Lung (tissue), 17 donors: ENCODE measurements at places on chromosomes 12 and 14. TPM values are rescaled to one million over a fixed set of nuclear protein-coding genes. Genes with fewer than 3 reads are reported as not detected.

DNA sequence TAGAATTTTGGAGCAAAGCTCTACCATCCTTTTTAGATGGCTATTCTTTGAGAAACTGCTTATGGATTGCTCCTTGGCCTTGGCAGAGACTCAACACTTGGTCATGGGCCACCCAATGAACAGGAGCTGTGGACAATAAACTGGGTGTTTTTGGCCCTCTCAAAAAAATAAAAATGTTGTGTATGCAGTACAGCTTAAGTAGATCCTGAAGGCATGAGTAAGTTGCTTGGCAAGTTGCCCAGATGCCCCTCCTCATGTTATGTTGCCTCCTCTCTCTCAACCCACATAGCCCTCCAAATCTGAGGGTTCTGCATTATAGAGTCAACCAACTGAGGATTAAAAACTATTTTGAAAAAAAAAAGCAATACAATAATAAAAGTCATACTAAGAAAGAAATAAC lies 124.9 kb downstream of the ATP23 start:
- H3K4me1 ChIP-seq = no peaks in the 10 kb centered on the region
- no peak overlapping the region for H3K27ac ChIP-seq
- H3K36me3 ChIP-seq = no peaks in the 10 kb centered on the region
- no peak overlapping the region for H3K4me3 ChIP-seq

DNA sequence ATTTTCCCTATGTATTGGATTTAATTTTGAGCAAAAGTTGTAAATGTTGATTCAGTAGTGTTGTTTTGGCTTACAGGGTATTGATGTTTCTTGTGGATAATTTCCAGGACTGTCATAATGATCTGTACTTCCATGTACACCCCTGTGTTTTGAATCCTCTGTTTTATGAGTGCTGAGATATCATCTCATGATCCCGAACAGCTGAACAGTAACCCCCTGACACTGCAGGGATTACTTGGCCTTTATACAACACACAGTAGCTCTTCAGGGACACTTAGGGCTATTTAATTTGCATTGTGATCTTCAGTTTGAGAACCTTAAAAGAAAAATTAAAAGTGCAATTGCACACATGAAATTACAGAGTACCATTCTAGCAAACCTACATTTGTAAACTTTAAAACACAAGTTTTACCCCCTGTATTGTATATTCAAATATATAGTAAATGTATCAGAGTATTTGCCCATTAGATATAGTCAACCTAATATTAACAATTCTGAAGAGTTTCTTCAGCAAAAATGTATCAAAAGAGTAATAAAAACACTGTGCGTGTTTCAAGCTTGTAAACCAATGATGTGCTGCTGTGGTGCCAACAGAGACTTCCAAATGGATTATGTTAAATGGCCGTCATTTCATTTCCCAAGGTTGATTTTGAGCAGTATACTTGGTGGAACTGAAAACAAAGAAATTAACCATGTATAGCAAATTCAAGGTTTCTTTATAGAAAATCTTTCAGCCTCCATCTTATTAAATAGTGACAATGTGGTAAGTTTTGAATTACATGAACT lies 27.9 kb upstream of the MYF6 start:
- H3K4me3 ChIP-seq = no peak overlapping the region
- no peaks in the 10 kb centered on the region for H3K27me3 ChIP-seq
- H3K4me1 ChIP-seq = no peaks in the 10 kb centered on the region
- no peak for DNase-seq
- no peak overlapping the region for H3K27ac ChIP-seq
- no peaks in the 10 kb centered on the region for H3K36me3 ChIP-seq

DNA sequence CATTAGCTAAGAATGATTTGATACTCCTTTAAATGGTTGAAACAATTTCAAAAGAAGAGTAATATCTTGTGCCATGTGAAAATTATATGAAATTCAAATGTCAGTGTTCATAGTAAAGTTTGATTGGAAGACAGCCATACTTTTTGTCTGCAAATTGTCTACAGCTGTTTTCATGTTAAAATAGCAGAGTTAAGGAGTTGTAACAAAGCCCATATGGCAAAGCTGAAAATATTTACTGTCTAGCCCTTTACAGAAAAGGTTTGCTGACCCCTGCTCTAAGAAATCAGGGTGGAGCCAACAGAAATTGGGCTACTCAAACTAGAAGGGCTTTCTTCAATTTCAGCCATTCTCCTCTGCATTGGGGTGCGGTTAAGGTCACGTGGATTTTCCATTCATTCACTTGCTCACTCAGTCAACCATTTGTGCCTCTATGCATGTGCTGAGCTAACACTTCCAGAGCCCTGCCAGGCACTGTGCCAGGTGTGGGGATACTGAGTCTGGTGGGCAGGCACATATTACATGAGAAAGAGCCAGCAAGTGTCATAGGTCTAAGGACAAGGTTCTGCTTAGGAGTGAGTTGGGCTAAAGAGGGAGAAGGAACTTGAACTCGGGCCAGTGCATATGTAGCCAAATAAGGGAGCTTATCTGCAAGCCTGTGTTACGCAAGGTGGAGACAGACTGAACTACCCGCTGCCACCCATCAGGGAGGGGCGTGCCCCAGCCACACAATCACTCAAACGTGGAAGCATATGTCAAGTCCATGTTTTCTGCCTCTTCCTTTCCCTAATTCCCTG lies 139.8 kb upstream of the NOS1 start:
- DNase-seq = no peak
- H3K4me3 ChIP-seq = no peak overlapping the region
- H3K27ac ChIP-seq = no peak overlapping the region

GRCh38 chr12:68939505-68939904 lies 6.5 kb upstream of the CPM start:
- no peak for DNase-seq
- no peaks in the 10 kb centered on the region for H3K36me3 ChIP-seq
- H3K4me3 ChIP-seq = no peak overlapping the region
- H3K27ac ChIP-seq = no peak overlapping the region

DNA sequence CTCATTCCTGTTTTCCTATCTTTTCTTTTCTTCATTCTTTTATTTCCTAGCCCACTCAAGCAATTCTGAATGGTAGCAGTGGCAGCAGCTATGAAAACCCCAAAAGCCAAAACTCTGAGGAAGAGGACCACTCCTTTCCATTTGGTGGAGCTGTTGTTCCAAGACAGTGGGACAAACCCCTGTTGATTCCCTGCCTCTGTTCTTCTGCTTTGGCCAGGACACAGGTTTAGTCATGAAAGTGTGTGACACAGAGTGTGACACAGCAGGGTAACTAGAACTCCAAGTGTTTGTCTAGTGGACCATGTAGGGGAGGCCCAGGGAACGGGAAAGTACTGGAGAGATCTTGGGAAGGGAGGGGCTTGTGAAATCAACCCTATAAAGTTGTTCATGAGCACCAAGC lies 71.1 kb downstream of the PTCSC3 start:
- H3K36me3 ChIP-seq = no peaks in the 10 kb centered on the region
- no peak overlapping the region for H3K27ac ChIP-seq
- no peak for DNase-seq
- H3K27me3 ChIP-seq = no peaks in the 10 kb centered on the region
- H3K4me3 ChIP-seq = no peak overlapping the region
- no peaks in the 10 kb centered on the region for H3K4me1 ChIP-seq

Gene PPP1R36
- 1.6 TPM for polyA plus RNA-seq

Gene PRB2
- polyA plus RNA-seq = not detected

DNA sequence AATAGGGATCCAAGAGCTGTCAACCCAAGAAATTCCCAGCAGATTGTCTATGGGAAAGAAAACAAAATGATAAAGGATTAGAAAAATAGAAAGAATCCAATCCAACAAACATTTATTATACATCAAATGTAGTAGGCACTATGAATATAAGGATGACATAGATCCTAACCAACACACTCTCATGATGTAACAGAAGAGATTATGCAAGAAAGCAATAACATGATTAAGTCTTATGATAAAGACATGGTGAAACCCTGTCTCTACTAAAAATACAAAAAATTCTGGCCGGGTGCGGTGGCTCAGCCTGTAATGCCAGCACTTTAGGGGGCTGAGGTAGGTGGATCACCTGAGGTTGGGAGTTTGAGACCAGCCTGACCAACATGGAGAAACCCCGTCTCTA lies 2.7 kb downstream of the MED6 start:
- peaks cover 5% of the 10 kb centered on the region for H3K4me1 ChIP-seq
- peaks cover 22% of the 10 kb centered on the region for H3K36me3 ChIP-seq
- no peak for DNase-seq
- H3K27ac ChIP-seq = no peak overlapping the region
- H3K4me3 ChIP-seq = no peak overlapping the region

- no peak for DNase-seq
- H3K36me3 ChIP-seq = peaks cover 36% of the 10 kb centered on the region
- H3K27ac ChIP-seq = no peak overlapping the region
- no peak overlapping the region for H3K4me3 ChIP-seq
- no peaks in the 10 kb centered on the region for H3K4me1 ChIP-seq
Observed at GRCh38 chr14:103488960-103489359, 33.7 kb downstream of the CKB start.

- no peak overlapping the region for H3K4me3 ChIP-seq
- H3K36me3 ChIP-seq = no peaks in the 10 kb centered on the region
- no peak for DNase-seq
- H3K27me3 ChIP-seq = no peaks in the 10 kb centered on the region
Observed at GRCh38 chr12:93943780-93944179, 204.6 kb upstream of the PLXNC1 start.

- peak overlapping the region; percentile 92 for H3K27ac ChIP-seq
- DNase-seq = no peak
- H3K4me1 ChIP-seq = peaks cover 46% of the 10 kb centered on the region
- H3K36me3 ChIP-seq = peaks cover 2% of the 10 kb centered on the region
- H3K4me3 ChIP-seq = peak overlapping the region; percentile 87
Observed at GRCh38 chr12:122981036-122981471, 573 bp downstream of the ARL6IP4 start.

GRCh38 chr12:6771509-6772330 lies 600 bp upstream of the LAG3 start:
- H3K36me3 ChIP-seq = peaks cover 14% of the 10 kb centered on the region
- peak; percentile 38 for DNase-seq
- peak overlapping the region; percentile 34 for H3K27ac ChIP-seq
- H3K4me3 ChIP-seq = no peak overlapping the region
- peaks cover 2% of the 10 kb centered on the region for H3K27me3 ChIP-seq
- peaks cover 39% of the 10 kb centered on the region for H3K4me1 ChIP-seq

- no peak for DNase-seq
- peaks cover 3% of the 10 kb centered on the region for H3K4me1 ChIP-seq
- H3K27ac ChIP-seq = no peak overlapping the region
- H3K4me3 ChIP-seq = no peak overlapping the region
Observed at GRCh38 chr14:50812180-50812579, 18.8 kb downstream of the NIN start.
